ENCODE measurements at places on chromosomes 16 and 17.

- peak; percentile 83 for DNase-seq
Measured at GRCh38 chr17:16584273-16584995, 15.4 kb upstream of the ZNF287 start.

DNA sequence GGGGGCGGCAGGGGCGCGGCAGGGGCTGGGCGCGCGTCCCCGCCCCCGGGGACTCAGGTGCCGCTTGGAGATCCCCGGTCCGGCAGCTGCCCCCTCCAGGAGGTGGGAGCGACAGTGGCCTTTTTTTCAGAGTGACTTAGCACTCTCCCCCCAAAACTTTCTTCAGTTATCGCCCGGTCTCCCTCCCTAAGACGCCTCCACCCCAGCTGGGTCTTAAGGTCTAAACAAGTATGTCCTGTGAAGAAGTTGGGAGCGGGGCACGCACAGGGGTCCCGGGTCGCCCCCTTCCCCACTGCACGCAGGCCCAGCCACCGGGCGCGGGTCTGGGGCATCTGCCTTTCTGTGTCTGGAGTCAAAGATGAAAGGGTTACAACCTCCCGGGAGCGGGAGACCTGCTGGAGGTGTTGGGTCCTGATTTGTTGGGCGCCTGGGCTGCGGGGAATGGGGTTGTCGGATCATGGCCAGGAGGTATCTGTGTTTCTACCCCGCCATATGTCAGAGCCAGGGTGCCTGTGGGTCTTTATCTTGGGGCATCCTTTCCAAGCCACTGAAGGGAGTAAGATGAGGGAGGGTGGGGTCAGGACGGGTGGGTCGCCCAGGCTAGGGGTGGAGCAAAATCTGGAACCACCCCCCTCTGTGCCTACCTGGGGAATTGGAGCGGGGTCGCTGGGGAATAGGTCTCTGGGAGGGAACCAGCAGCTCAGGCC, 757 bp downstream of the FMNL1 start:
- DNase-seq, result peak; percentile 43

DNA sequence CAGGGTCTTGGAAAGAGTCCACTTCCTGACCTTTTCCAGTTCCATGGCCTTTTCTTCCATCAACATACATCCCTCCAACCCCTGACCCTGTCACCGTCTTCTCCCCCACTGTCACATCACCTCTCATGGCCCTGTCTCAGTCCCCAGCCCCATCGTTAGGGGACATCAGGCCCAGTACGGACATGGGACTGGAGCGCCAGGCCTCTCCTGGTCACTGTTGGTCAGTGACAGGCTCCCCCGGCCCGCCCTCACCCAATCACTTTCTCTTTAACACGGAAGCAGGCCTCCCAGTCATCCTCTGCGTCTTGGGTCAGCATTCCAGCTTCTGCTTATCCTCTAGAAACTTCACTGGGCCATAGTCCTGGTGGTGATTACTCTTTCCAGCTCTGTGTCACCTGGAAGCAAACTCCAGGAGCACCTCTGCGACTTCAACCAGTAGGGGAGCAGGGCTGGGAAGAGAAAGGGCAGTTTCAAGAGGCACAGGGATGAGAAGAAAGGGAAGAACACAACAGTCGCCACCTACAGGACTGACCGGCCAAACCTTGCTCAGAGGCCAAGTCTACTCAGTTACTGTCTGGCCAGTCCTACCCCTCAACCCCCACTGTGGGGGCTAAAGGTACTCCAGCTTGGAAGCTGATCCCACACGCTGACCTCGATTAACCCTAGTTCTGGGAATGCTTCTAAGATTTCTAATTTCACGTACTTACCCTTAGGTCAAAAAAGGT, 15.9 kb upstream of the ICAM2 start:
- no peak for DNase-seq

DNA sequence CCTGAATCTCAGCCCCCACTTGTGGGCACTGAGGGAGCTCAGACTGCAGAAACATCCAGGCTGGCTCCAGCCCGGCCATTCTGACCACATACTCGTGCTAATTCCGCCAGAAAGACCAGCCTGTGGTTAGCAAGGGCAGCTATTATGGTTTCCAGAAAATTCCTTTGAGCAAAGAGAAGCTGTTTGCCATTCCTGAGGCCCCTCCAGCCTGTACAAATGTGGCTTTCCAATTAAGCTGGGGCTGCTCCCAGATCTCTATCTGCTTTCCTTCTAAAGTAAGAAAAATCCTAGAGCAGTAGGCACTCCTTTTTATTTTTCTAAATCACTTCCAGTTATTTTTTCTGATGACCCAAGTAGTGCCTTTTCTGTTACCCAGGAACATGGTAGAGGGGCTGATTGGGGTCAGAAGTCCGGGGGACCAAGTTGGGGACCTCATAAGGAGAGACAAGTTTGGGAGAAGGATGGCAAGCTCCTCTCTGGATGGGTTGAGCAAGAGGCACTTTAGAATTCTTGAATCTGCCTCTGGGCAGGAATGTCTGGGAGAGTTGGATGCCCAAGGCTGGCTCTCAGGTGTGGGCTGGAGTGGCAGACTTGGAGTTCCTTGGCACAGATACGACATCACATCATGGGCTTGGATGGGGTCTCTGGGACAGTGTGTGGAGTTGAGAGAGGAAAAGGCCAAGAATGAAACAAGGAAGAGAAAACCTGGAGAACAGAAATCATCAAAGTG, 83.3 kb upstream of the TNRC6C start:
- DNase-seq, result peak; percentile 86

Data from SW480 (cell line).